ENCODE measurements at places on chromosomes 2 and 18.

- DNase-seq, result no peak
Observed at GRCh38 chr18:68738564-68738963, 23.7 kb upstream of the TMX3 start.

- DNase-seq, result no peak
Observed at GRCh38 chr2:235527806-235528469, 34.1 kb downstream of the AGAP1 start.

DNA sequence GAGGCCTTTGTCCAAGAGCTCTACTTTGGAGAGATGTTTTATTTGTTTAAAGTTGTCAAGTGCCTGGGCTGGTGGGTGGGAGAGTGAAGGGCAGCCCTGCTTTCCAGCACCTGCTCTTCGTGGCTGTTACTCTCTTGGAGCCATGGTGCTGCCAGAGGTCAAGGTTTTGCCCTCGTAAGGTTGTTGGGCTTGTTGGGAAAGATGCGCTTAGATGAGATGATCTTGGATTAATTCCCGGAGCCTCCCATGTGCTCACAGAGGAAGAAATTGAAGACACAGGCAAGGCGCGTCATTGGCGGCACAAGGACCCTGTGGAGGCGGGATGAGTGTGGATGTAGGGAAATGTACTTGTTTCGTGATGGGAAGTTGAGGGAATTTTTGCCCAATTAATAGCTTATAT lies 27.9 kb downstream of the ZCCHC2 start:
- DNase-seq, result no peak

DNA sequence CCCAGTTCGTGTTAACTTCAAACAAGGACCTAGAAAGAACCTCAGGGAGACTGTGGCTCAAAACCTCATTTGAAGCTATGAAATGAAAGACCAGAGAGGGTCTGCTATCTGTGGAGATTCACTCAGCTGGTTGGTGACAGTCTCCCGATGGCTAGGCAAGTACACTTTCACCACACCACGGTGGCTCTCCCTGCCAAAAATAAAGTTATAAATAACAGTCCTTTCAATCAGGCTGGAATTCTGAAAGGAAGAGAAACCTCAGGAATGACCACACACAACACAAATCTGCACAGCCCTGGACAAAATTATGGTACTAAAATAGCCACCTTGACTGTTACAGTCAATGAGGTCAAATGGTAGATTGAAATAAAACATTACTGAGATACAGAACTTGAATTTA lies 160.3 kb upstream of the ACAA2 start:
- no peak for DNase-seq

DNA sequence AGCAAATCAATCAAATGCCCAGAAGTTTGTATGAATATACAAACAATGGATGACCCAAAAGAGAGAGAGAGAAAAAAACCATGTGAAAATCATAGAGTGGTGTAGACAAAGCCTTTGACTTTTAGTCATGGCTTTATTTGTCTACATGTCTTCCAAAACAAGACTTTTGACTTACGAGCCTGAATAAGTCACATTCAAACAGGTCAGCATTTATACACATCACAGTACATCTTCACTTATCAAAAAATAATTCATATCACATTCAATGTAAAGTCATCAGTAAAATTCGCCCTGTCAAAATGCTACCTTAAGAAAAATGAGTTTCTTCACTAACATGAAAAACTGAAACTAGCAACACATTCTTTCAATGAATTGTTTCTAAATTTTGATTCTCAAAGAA lies 1.9 kb downstream of the IFIH1 start:
- no peak for DNase-seq

Measured in stimulated activated CD4-positive, alpha-beta T cell treated with anti-CD3 and anti-CD28 coated beads, Interleukin-4, amount 100 ng/mL, for 48 hours (primary cell).